Immature natural killer cell (primary cell): ENCODE measurements at places on chromosomes 5 and 9. TPM values are rescaled to one million over a fixed set of nuclear protein-coding genes. Genes with fewer than 3 reads are reported as not detected.

The IL7R gene
- polyA plus RNA-seq, result 36.8 TPM

The IRGM gene
- polyA plus RNA-seq, result 4.0 TPM

The MEIKIN gene
- polyA plus RNA-seq, result 0.72 TPM

DNA sequence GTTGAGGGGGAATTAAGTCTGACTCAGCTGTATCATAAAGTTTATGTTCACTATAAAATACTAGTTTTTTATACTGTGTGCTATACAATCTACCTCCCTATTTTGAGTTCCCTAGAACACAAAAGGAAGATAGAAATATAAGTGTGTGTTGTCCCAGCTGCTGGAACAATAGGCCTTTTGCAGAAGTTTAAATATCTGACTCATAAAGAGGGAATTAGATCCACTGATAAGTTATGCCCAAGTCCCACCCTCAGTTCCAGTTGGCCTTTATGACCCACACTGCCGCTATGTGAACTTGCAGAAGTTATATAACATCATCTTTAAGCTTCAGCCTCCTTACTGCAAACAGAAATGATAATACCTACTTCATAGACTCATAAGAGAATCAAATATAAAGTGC lies 88.5 kb upstream of the DAB2 start:
- no peak for DNase-seq

DNA sequence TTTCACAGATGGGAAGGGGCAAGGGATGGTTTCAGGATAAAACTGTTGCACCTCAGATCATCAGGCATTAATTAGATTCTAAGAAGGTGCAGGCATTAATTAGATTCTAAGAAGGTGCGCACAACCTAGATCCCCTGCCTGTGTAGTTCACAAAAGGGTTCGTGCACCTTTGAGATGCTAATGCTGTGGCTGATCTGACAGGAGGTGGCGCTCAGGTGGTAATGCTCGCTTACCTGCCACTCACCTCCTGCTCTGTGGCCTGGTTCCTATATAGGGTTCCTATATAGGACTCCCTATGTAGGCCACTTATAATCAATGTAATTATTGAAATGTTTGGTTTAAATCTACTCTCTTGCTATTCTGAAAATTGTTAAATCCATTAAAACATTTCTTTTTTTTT lies 171.0 kb downstream of the MSX2 start:
- no peak for DNase-seq

GRCh38 chr9:2047144-2047671 lies 32.1 kb downstream of the SMARCA2 start:
- no peak for DNase-seq

DNA sequence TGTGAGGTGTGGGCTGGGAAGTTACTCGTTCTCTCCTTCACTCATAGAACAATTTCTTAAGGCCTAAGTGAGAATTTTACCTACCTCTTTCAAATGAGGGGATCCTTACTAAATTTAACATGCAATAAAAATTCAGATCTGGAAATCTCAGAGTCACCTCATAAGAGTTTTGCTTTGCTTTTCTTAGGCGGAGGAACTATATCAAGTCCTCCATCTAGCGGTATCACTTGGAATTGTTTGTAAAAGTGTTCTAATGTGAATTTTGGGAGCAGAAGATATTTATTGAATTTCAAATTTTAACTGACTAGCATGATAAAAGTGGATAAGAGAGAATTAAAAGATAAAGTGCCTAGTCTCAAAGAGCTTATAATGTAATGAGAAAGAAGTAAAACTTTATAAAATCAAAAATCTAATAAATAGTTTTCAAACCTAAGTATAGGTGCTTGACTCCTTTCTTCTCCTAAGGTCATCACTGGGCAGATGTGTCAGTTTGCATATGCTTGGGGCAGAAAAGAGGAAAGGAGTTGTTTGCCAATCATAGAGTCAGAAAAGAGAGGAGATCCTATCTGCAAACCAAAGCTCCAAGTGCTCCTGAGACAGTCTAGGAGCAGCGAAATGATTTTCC lies 145.7 kb upstream of the DAB2 start:
- no peak for DNase-seq

DNA sequence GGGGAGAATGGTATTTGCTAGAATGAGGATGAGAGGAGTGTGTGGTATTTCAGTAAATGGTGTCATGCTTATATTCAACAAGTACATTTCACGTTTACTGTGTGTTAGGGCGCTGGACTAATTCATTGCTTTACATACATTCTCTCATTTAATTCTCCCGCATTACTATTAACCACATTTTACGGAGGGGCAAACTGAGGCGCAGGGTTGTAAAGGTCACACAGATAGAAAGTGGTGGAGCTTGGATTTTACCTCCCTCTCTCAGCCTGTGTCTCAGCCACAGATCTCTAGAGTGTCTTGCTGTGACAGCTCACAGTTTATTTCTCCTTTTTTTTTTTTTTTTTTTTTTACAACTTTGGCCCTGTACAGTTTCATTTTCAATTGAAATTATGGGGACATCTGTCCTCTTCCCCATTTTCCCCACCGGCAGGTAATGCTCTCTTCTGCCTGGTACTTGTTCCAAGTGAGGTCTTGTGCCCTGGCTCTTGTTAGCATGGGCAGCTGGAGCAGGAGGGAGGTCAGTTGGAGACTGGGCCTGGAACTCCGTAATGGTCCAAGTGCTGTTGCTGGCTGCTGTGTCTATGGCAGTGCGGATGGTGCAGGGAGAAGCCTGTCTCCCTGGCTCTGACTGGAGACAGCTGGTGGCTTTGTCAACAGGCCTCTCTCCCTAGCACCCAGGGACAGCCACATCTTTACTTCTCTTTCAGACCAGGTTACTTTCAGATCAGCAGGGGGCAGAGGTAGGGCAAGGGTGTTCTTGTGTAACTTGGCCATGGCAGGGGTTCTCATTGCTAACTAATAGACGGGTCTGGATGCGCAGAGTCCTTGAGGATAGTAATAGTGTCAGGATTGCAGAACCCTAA lies 20.5 kb upstream of the NDST1 start:
- DNase-seq, result no peak

DNA sequence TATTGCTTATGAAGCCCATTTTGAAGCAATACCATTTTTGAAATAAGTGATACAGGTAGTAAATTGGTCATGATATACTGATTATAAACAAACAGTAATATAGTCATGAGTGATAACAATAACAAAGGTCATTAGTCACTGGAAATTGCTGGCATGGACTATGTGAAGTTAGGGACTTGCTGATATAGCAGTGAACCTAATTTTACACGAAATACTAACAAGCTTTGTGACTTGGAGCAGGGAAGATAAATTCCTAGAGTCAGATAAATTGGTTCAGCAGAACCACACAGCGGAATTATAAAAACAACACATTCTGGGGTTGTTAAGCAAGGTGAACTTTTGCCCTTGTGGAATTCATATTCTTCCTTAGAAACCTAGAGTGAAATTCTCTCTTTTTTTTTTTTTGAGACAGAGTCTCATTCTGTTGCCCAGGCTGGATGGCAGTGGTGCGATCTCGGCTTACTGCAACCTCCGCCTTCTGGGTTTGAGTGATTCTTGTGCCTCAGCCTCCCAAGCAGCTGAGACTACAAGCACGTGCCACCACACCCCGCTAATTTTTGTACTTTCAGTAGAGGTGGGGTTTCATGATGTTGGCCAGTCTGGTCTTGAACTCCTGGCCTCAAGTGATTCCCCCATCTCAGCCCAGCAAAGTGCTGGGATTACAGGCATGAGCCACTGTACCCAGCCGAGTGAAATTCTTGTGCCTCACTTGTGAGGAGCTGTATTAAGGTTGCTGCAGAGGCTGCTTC lies 6.0 kb downstream of the UGCG start:
- DNase-seq, result no peak

GRCh38 chr5:132458226-132458560 lies 32.4 kb downstream of the IRF1 start:
- no peak for DNase-seq

GRCh38 chr5:67648201-67648671 lies 451.6 kb upstream of the CD180 start:
- DNase-seq, result no peak
